ENCODE measurements at places on chromosomes 7 and 10.

DNA sequence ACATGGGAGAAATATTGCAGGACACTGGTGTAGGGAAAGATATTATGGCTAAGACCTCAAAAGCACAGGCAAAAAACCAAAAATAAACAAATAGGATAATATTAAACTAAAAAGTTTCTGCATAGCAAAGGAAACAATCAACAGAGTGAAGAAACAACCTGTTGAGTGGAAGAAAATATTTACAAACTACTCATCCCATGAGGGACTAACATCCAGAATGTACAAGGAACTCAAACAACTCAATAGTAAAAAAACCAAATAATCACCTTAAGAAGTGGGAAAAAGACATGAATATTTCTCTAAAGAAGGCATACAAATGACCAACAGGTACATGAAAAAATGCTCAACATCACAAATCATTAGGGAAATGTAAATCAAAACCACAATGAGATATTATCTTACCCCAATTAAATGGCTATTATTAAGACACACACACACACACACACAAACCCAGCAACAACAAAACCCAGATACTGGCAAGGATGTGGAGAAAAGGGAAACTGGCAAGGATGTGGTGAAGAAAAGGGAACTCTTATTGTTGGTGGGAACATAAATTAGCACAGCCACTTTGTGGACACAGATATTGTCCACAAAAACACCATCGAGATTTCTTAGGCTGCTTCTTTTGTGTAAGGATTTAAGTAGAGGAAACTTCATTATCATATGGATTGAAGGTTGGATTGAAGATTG, 9.8 kb upstream of the RAB18 start:
- no peak for DNase-seq

DNA sequence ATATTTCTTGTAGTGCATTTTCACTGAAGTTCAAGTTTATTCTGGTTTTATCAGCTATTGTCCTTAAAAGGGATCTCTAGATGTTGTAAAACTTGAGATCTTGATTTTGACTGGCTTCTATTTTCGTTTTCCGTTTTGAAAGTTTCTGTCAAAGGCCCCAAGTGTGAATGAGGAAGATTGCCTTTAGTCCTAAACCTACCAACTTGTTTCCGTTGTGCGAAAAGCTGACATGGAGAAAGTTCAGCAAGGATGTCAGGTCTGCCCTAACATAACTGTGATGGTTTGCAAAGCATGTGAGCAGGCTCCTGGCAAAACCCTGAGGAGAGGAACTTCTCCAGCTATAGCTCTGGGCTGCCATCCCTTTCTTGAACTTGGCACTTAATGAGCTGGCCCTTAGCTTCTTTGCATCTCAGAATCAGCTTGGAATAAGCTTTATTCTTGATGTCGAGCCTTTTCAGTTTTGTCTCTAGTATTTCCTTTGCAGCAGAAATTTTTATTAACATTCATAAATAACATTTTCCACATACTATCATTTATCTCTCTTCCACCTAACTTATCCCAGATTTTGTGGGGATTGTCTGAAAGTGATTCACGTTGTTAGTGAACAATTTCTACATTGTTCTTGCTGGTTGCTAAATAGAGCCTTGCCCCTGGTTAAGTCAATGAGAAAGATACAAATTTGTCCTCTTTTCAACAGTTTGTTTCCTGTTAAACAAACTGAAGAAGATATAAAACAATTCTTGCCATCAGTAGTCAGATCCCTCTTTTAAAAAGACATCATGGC, 559.4 kb downstream of the SUGCT start:
- DNase-seq, result no peak

- no peak for DNase-seq
These were observed 136.9 kb upstream of the PALS2 start for GRCh38 chr7:24436131-24436920.

DNA sequence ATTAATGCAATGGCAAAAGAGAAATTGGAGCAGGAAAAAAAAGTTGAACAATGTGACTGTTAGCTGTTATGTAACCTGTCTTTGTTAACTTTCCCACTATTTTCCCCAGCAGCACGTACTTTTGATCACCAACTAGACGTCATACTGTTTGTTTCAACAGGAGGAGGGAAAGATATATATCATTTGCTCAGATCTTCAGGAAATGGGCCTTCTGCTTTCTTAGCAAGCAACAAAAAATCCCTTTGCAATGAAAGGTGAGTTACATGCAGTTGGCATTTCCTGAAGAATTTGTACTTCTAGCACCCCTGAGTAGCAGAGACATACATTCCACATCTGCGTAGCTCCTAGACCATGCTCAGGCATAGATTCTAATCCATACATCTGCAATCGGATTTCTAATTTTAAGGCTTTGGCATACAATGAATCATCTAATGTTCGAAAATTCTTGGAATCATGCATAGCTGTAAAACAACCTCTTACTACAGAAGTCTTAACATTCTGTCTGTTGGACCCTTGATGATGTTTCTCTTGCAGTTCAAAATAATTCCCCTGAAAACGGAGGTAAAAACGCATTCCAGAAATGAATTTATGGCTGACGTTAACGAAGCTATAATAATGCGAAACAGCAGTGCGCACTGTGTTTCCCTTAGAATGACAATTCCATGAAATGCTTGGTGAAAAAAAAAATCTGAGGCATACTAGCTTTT, 286.9 kb upstream of the MGMT start:
- no peak for DNase-seq

DNA sequence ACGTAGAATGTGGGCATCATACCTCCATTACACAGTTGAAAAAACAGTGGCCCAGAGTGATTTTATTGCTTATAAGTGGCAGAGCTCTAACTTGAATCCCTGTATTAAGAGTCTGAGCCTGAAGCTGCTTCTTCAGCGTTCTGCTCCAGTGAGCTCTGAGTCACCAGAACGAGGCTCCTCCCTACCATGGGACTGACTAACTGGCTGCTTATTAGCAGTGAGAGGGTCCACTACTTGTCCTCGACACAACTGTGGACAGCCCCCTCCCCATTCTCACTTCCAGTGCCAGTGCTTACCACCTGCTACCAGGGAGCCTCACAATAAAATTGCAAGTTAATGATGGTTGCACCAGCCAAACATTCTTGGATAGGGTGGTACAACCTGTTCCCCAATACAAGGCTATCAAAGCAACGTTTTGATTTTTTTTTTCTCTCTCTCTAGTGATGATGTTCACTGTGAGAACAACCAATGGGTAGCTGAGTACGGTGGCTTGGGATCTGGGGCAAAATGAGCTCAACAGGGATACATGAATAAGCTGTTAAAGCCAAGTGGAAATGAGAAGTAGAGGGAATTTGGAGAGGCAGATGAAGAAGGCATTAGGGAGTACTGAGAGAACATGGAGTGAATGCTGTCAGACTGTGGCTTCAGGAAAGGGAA, 2.7 kb upstream of the NRG3 start:
- DNase-seq, result no peak

GRCh38 chr10:30553626-30554439, 75.7 kb downstream of the LYZL2 start:
- no peak for DNase-seq

DNA sequence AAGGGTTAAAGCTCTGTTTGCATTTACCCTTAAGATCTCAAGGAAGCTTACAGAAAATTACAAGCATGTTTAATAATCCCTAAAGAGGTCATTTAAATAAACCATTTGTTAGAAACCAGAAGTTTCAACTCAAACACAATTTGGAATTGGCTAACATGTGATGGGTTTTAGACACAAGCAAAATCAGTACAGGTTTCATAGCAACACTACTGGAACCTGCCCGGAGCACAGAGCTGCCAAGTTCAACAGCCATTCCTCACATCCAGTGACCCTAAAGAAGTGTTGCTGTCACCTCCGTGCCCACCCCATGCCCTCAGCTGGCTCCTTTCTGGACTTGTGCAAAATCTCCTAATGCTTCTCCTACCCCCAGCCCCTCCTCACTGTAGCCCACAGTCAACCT, 338.8 kb upstream of the AUTS2 start:
- DNase-seq, result no peak

- DNase-seq, result peak; percentile 33
These were observed 98.9 kb downstream of the KMT2C start for GRCh38 chr7:152336754-152337368.

DNA sequence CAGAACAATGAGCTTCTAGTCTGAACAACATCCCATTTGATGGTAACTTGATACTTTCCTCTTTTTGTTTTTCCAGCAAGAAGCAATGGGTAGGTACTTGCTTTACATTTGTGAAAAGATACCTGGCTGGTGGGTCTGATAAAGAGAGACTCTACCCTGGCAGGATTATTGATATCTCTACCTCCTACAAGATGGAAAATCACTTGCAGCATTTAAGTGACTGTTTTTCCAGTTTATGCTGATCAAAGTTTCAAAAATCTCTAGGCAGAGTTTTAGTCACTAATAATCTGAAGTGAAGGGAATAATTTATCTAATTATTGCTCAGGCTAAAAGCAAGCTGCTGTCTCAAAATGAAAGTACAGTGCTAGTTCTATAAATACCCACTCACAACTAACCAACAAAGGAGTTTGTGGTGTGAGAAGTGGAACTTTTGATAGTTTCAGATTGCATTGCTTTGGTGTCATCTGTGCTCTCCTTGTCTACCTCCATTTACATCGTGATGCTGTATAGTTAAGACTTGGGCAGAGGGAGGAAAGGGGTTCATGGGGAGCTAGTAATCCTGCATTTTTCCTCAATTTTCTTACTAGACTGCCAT, 86.0 kb upstream of the ANKRD1 start:
- DNase-seq, result peak; percentile 42

DNA sequence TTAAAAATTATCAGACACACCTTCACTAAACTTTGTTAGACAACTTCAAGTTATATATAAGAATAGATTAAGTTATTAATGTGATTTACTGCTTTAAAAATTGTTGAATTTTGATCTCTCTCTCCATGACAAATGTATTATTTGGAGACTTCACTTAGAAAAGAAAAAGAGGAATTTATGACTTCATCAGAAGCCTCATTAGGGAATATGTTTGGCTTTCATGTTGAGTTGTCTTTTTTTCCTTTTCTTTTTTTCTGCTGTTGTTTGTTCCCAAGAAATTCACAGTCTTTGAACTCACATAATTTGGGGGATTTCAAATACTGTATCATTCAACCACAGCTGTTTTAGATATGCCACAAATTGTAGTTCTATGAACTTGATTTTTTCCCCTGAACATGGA, 149.5 kb downstream of the PPP1R9A start:
- no peak for DNase-seq

DNA sequence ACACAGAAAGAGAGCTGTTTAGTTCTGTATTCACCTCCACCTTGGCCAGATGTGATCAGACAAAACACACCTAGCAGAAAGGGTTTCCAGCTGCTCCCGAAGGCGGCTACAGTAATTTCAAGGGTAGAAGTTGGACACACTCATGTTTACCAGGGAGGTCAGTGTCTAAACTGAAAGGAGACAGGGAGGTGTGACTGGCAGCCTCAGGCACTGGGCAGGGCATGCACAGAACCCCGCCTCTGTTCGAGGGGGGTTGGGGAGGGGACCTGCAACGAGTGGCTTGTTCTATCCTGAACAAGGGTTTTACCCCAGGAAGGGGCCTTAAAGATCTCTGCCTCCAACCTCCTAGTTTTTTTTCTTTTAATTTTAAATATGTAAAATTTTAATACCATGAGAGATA, 49.6 kb downstream of the BPGM start:
- DNase-seq, result no peak

DNA sequence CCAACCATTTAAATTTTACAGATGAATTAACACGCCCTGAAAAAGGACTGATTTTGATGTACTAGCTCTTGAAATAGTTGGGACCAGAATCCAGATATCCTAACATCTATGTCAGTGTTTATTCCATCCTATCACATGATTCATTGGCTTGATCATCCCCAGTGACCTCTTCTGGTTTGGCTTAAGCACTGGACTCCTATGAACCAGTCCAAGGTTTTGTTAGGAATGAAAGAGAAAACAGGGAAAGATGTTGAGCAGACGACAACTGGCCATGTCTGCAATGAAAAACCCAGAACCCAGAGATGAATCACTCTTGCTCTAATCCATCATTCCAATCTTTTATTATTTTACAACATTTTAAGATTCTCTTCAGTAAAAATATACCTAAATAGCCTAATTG, 1080.9 kb downstream of the SORCS1 start:
- no peak for DNase-seq

GRCh38 chr10:78936412-78937342, 132.1 kb upstream of the ZMIZ1 start:
- DNase-seq, result no peak

GRCh38 chr10:10054466-10054865, 963.2 kb upstream of the CELF2 start:
- DNase-seq, result no peak

DNA sequence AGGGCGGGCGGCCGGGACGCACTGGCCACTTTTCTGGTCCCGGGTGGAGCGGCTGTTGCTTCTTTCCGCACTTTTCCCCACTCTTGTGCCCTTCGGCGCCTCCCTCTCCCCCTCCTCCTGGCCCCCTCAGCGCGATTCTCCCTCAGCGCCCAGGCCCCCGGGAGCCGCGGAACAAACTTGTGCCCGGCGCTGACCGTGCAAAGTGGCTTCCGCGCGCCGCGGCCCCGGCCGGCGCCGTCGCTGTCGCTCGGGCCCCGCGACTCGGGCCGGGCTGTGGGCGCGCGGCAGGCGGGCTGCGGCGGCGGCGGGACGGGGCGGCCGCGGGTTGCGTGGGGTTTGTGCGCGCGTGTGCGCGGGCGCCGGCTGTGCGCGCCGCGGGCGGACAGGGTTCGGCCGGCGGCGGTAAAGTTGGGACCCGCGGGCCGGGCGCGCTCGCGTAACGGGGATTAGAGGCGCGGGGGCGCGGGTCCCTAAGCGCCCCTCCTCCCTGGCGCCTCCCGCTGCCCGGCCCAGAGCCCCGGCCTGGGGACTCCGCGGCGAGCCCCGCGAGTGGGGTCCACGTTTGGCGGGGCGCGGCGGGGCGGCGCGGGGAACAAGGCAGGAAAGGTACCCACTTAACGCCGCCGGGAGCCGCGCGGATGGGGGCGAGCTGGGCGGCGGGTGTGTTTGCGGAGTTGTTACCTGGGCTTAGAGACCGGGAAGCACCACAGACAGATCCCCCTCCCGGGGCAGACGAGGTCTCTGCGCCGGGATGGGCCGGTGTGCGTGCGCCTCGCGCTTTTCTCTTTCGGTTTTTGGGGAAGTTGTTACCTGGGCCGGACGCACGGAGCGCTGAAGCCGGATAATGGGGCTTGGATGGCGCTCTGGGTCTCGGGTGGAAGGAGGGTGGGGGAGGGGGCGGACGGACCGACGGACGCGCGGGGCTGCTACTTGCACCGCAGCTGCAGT, 860 bp downstream of the ZEB1 start:
- DNase-seq, result peak; percentile 42
